Stimulated activated CD8-positive, alpha-beta memory T cell treated with anti-CD3 and anti-CD28 coated beads, Interleukin-15, amount 100 ng/mL, for 48 hours (primary cell): ENCODE measurements at places on chromosomes 7 and 10.

DNA sequence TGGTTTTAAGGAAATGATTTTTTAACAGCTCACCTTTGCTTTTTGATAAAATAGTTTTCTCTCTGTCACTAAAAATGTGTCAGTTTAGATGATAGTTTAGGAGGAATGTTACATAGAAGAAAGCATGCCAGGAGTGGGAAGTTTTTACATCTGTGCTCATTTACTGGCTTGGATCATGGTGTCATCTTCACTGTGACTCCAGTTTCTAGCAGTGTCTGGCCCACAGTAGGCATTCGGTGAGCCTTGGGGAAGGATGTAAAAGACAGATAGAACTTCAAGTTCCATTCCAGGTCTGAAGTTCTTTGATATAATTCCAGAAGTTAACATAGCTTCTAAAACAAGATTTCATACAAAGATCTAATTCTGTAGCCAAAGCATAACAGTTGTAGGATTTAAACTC is 259.2 kb downstream of the BICC1 start:
- DNase-seq = no peak

DNA sequence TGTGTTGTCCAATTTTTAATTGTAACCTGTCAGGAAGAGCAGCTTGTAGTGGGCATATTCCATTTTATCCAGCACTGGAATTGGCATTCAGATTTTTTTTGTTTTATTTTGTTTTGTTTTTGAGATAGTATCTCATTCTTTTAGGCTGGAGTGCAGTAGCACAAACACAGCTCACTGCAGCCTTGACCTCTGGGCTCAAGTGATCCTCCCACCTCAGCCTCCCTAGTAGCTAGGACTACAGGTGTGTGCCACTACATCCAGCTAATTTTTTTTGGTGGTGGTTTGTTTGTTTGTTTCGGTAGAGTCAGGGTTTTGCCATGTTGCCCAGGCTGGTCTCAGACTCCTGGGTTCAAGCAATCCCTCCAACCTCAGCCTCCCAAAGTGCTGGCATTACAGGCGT is 44.7 kb downstream of the GUSB start:
- no peak for DNase-seq

DNA sequence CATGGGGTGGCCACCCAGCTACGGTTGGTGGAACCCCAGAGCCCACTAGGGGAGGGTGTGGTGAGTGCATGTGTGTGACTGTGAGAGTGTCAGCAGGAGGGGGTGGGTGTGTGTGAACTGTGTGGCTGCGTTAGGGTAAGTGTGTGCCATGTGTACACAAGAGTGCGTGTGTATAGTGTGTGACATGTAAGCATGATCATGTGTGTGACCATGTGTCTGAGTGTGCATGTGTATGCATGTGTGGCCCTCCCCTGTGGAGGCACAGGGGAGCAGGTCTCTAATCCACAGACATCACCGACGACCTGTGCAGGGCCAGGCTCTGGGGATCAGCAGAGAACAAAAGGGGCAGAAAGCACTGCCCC is 3.5 kb upstream of the CFAP46 start:
- no peak for DNase-seq

DNA sequence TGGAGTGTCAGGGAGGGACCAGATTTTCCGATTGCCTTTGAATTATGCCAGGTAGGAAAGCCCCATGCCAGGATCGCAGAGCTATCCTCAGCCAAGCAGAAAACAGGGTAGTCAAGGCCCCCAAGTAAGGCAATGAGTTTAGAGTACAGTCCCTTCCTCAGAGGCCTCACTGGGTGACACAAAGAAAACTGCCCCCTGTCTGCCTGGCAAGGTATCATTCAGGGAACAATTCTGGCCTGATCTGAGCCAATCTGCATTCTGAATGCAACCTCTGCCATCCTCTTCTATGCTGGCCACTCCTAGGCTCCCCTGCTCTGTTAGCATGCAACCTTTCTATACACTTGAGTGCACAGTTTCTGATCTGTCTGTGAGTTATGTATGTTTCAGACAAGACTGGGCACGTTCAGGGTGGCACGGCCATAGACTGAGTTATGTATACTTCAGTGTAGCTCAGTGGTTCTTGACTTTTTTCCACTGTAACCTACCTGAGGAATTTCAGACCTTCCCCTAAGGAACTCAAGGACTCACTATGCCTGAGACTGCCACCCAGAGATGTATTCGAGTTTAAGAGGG is 336.8 kb downstream of the PLXNA4 start:
- no peak for DNase-seq

DNA sequence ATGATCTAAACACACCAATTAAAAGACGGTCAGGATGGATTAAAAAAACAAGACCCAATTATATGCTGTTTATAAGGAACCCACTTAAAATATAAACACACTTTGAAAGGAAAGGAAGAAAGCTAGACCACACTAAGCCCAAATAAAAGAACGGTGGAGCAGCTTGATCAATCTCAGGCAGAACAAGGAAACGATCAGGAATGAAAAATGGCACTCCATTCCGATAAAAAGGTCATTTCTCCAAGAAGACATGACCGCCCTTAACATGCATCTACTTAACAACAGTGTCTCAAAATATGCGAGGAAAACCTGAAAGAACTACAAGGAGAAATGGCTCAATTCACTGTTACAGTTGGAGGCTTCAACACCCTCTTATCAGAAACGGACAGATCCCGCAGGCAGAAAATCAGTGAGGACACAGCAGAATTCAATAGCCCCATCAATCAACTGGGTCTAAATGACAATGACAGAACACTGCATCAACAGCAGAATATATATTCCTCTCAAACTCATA is 210.0 kb downstream of the MAD1L1 start:
- no peak for DNase-seq

- DNase-seq = no peak
Measured at GRCh38 chr10:14074062-14074884, 256.5 kb downstream of the FRMD4A start.

- no peak for DNase-seq
Measured at GRCh38 chr7:157360483-157361025, 23.8 kb downstream of the DNAJB6 start.

- DNase-seq = no peak
Measured at GRCh38 chr7:2068693-2069471, 163.9 kb downstream of the MAD1L1 start.

DNA sequence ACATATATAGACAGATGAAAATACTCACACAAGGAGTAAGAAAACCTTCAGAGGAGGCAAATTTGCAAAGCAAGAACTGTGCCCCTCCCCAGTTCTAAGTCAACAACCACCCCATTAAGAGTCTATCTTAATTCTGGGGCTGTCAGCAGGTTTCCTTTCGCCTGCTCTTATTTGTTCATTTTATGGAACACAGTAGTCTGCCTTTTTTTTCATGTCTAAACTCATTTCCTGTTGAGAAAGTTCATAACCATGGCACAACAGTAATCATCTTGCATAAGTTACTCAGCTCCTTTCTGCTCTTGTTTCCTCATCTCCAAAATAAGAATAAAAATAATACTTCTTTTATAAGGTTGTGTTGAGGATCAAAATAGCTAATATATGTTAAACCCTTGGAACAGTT is 25.8 kb upstream of the AMPH start:
- DNase-seq = no peak

DNA sequence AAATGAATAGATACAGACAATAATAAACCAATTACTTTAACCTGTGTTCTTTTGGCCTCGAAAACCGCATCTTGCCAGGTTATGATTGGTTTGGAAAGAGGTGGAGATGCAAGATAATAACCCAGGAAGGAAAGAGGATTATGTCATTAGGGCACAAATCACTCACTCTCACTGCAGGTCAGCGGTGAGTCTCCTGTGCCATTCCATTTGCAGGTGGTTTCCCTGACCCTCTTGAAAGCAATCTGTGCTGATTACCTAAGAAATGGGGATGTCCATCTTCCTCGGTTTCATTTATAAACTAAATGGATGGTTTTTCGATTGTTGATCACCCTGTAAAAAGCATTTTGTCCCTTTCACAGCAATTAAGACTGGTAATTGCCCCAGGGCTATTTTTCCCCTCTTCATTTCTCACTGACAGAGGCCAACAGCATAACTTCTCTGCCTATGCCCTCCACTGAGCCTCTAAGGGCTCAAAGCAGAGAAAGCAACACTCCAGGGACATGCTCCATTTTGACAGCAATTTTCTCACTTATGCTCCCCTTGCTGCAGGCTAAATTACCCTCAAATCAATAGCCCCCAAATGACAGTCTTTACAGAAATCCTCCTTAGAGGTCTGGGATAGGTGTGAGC is 257.5 kb downstream of the IPMK start:
- DNase-seq = no peak

- no peak for DNase-seq
Measured at GRCh38 chr7:30652698-30653641, 29.3 kb downstream of the CRHR2 start.

- DNase-seq = no peak
Measured at GRCh38 chr7:16021851-16022250, 335.4 kb upstream of the MEOX2 start.

DNA sequence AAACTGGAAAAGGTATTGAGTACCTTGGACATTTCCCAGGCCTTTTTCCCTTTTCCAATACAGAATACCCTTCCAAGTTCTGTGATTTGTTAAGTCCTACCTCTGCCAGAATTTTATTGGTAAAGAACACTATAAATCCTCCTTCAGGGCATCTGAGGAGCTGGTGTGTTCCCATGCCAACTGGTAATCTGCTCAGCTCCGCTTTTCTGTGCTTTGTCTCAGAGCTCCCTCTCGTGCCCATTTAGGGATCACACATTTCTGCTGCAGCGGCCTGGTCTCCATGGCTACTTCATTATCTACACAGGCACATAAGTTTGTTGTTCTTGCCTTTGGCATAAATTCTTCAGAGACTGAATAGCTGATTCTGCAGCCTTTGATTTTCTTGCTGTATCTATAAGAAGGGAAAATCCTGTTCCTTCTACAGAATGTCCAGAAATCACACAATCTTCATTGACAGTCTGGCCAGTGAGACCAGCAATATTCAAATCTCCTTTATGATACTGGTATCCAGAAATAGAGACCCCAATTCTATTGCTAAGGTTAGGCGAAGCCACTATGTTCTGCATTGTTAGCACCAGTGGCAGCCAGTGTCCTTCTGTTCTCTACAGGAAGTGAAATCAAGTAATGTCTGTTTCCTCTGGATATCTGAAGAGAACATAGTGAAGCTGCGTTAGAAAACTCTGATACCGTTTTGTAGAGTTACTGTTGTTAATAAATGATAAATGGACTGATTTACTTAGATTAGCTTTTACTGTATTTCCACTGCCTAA is 51.9 kb downstream of the DENND11 start:
- no peak for DNase-seq

DNA sequence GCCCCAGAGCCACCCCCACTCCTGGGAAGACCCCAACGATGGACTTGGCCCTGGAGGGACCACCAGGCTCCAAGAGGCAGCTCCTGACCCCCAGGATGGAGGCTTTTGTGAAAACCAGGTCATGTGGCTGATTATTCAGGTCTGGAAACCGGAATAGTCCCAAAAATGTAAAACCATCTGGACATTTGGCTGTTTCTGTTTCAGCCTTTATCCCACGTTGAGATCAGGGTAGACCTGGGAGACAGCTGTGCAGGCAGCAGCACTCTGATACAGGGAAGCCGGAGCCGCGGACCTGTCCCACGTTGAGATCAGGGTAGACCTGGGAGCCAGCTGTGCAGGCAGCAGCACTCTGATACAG is 7.1 kb upstream of the ADGRA1 start:
- no peak for DNase-seq

- no peak for DNase-seq
Measured at GRCh38 chr10:63206997-63207811, 74.1 kb downstream of the NRBF2 start.

GRCh38 chr10:46555366-46555712 is 1.1 kb downstream of the GPRIN2 start:
- no peak for DNase-seq

GRCh38 chr10:14776546-14776945 is 1.8 kb upstream of the FAM107B start:
- no peak for DNase-seq

DNA sequence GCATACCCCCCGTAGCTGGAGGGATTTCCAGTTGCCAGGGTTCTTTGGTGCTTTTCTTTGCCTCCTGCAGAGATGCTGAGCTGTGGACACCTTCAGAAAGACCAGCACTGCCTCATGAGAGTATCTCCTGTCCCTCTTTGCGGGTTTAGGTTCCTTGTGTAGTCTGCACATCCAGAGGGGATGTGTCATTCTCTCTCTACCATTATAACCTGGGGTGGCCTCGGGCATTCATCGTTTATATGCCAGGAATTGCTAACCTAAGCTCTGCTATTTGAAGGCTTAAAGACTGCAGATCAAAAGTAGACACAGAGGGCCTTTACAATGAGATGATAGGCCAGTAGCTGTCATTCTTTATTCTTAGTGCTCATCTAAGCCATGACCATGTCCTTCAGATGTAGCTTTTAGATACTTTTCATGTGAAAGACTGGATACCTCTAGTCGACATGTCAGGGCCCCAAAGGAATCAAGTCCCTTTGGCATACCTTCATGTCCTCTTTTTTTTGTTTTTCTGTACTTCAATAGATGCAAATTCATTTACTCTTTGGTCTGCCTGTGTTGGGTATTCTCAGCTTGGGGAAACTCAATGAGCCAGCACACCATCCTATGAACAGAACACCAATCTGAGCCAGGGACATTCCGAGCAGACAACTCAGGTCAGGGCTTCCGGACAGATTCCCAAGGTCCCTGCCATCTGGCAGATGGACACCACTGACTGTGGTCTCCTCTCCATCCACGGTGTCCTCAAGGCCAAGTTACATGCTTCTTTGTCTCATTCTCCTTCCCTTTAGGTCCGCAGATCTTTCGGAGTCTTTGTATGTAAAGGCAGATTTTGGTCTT is 129.3 kb downstream of the NRF1 start:
- no peak for DNase-seq

DNA sequence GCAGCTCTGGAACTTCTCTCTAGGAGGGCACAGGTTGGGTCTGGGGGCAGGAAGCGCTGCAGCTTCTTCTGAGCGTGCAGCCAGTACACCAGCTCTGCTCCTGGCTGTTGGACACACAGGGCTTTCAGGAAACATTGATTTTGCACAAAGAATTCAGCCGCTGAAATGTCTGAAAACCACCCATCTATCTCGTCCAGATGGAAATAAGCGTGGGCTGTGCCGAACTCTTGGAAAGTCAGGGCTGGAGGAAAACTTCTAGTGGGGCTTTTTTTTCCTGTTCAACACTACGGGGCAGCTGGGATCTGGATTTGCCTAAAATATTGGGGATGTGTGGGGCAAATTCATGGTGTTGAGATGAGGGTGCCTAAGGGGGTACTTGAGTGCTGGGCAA is 31.2 kb downstream of the PALD1 start:
- DNase-seq = no peak

- DNase-seq = no peak
Measured at GRCh38 chr10:43372765-43373361, 1.4 kb downstream of the FXYD4 start.
